A673 (cell line): ENCODE measurements at places on chromosomes 13 and 19. TPM values are rescaled to one million over a fixed set of nuclear protein-coding genes. Genes with fewer than 3 reads are reported as not detected.

GRCh38 chr19:40466985-40467734, at the start of gene SPTBN4:
TSS of gene SPTBN4 (plus strand) at chr19:40467001. CDS start at chr19:40472622, 5,621 bp downstream.
- no peak for DNase-seq

GRCh38 chr13:20230913-20231838, 943 bp downstream of the GJB6 start:
- no peak for DNase-seq

Gene GPR32
- total RNA-seq = not detected in 2 replicates

Gene WDR87
- not detected in 2 replicates for total RNA-seq

Gene CYP4F12
- not detected in 2 replicates for total RNA-seq
